Body of pancreas (tissue), 4 donors: ENCODE measurements at places on chromosomes 2 and 18. TPM values are rescaled to one million over a fixed set of nuclear protein-coding genes. Genes with fewer than 3 reads are reported as not detected.

TYMS gene
- 1.8 TPM for total RNA-seq

SAP130 gene
- total RNA-seq, result 4.6 TPM

DNA sequence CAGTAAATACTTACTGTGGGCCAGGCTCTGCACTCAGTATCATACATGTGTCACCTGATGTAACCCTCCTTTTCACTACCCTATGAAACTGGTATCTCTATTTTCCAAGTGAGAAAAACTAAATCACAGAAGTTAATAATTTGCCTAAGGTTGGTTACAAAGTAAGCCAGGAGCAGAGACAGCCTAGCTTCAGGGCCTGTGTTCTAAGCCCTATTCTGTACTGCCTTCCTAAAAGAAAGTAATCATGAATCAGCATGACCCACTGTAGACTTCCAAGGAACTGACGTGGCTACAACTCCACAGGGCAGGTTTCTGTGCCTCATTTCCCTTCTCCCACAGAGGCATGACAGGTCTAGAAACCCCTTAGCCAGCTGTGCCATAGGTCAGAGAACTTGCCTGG, 14.3 kb downstream of the ZNF142 start:
- DNase-seq, result no peak

FKBP1B gene
- 10.5 TPM for total RNA-seq

IL36G gene
- total RNA-seq, result not detected

GRCh38 chr2:150474326-150475074, 13.0 kb downstream of the RND3 start:
- DNase-seq, result no peak

GRCh38 chr18:74785632-74786031, 188.0 kb downstream of the ZNF407 start:
- no peak for DNase-seq

DNA sequence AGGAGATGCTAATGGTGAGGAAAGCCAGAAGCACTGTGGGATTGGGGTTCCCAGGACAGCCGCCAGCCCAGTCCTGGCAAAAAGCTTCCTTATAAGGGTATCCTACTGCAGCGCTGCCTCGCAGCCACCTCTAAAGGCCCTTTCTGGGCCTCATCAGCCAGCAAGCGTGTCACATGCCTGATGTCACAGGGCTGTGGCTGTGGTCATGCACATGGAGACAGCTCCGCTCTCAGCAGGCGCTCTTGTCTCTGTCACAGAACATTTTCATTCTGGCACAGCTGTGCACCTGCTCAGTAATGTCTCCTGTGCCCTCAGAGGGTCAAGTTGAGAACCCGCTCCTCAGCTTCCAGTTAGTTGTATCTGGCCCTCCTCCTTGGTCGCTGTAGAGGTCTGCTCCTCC, 17.7 kb upstream of the MAL start:
- no peak for DNase-seq

HAUS1 gene
- total RNA-seq, result 6.0 TPM

DNA sequence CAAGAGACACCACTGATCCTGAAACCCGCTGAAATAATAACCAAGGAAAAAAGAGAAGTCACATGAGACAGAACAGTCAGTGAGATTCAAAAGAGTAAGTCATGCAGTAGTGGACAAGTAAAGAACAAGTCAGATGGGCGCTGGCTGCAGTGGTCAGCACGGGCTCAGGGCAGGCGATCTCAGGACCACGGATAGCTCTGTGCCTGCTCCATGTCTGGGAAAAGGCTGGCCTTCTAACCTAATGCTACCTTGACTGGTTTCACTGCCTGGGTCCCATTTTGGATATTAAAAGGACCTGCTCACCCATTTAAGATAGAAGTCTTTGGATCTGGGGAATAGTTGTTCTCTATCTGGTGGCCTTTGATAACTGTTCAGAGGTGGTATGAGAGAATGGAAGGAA, 61.7 kb upstream of the LCLAT1 start:
- DNase-seq, result no peak

- no peak for DNase-seq
These were observed 50.5 kb upstream of the FHOD3 start for GRCh38 chr18:36247036-36247435.

DNA sequence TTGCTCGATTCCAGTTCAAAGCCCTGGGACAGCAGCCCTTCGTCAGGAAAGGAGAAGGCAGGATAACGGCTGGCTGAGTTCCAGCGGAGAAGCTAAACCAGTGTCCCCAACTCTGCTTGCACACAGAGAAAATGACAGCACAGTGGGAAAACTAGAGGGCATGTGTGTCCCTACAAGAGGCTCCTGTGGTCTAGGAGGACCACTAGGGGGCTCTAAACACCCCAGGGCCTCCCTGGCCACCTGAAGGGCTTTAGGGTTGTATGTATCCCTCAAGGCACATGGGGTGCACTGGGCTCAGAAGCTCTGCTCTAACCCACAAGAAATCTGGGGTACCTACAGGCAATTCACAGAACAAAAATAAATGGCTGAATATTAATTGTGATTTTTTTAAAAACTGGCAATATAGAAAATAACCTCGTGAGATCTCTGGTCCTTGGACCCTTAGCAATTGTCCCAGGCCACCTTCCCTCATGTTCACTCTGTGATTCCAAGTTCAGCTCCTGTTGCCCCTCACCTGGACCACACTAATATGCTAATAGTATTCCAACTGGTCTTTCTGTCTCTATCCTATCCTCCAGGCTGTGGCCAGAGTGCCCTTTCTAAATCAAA, 17.5 kb downstream of the STAT1 start:
- DNase-seq, result peak; percentile 18

GRCh38 chr2:64574871-64575270, 50.7 kb downstream of the AFTPH start:
- DNase-seq, result no peak

DNA sequence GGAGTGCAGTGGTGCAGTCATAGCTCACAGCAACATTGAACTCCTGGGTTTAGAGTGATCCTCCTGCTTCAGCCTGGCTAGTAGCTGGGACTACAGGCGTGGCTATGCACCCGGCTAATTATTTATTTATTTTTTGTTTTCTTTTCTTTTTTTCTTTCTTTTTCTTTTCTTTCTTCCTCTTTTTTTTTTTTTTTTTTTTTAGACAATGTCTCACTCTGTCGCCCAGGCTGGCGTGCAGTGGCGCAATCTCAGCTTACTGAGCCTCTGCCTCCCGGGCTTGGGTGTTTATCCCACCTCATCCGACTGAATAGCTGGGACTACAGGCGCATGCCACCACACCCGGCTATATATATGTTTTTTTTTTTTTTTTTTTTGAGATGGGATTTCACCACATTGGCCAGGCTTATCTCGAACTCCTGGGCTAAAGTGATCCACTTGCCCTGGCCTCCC, 1.4 kb upstream of the ANXA4 start:
- peak; percentile 48 for DNase-seq

- DNase-seq, result no peak
These were observed 203.2 kb downstream of the GULP1 start for GRCh38 chr2:188494906-188495305.

- DNase-seq, result no peak
These were observed 45.3 kb upstream of the NARS1 start for GRCh38 chr18:57666818-57667497.

GRCh38 chr2:31950946-31951562, 59.8 kb downstream of the MEMO1 start:
- DNase-seq, result no peak

DNA sequence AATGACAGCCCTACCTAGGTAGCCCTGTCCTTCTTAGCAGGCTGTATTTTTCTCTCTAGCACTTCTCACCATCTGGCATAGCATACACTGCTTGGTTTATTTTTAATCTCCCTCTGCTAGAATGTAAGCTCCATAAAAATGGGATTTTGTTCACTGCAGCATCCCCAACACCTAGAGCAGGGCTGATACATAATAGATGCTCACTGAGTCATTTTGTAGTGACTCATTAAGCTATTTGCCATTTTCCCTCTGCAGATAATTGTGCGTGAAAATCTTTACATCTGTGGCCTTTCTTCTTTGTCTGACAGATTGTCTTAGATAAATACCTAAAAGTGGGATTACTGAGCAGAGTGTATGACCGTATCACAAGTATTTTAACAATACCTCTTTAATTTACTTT, 82.5 kb downstream of the CERS6 start:
- DNase-seq, result no peak

DNA sequence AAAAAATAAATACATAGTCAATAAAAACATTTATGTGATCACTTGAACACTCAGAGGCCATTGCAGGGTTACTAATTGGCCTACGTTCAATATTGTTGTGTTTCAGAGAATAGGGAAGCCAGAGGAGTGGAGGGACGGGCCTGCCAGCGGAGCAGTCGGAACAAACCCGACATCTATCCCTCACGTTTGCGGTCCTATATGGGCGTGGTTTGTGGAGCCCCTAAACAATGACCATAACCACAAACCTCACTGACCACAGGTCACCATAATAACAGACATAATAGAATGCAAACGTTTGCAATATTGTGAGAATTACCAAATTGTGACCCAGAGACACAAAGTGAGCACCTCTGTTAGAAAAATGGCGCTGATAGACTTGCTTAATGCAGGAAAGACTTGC, 19.5 kb upstream of the ZNF516 start:
- DNase-seq, result no peak

DNA sequence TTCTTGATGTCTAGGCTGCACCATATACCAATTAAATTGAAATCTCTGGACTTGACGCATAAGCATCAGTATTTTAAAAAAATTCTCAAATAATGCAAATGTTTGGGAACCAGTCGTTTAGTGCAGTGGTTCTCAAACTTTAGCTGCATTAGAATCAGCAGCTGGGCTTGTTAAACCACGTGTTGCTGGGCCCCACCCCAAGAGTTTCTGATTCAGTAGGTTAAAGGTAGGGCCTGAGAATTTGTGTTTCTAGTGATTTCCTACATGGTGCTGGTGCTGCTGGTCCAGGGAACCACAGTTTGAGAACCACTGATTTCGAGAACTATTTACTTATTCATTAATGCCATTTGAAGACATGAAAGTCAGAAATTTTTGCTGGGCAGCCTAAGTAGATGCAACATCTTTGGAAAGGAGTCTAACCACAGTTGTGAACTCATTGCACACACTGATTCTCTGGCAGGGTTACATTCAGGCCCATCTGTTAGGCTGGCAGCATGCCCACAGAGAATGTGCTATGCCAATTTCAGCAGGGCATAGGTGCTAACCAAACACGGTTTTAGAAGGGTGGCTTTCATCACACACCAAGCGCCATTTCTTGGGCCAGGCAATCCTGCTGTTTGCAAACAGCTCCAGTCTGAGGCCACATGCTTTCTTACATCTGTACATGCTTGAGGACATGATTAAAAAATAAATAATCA, 26.4 kb upstream of the ATP5MC3 start:
- peak; percentile 62 for DNase-seq

DNA sequence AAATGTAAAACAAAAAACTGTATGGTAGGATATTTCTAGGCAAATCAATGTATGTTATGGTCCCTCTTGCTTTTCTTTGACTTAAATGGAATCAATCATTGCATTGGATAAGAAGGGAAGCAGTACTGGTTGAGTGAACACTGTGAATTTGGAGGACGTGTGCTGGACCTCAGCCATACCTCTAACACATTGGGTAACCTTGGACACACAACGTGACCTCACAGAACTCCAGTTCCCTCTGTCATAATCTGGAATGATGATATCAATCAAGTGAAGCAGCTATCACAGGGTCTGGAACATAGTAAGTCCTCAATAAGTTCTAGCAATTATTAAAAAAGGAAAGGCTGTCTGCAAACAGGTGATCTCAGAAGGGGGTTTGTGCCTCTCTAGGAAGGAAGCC, 474.9 kb upstream of the TCF4 start:
- no peak for DNase-seq

- DNase-seq, result no peak
These were observed 167.5 kb upstream of the SMAD2 start for GRCh38 chr18:48098007-48098406.
